DMS79 treated with DMSO at 0.1 percent for 48 hours (cell line): ENCODE measurements at places on chromosomes 4 and X.

DNA sequence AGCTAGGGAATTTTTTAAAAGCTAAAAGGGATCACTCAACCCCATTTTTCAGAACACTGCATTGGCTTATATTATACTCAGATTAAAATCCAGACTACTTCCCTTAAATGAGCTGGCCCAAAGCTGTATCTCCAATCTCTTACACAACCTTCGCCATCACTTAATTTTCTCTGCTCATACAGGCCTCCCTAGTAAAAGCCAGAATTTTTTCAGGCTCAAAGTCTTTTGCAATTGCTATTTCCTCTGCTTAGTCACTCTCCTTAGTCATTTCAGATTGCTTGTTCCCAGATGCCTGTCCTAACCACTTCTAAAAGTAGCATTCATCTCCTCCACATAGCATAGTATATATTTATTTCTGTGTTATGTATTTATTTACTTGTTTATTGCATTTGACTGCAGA lies 1587.9 kb upstream of the ADGRL3 start:
- no peak for DNase-seq

- DNase-seq, result no peak
Observed at GRCh38 chrX:138871739-138872138, 160.2 kb upstream of the FGF13 start.

- no peak for DNase-seq
Observed at GRCh38 chr4:142467088-142467487, 379.0 kb downstream of the INPP4B start.

GRCh38 chr4:55793479-55793878 lies 26.1 kb upstream of the EXOC1L start:
- no peak for DNase-seq

- no peak for DNase-seq
Observed at GRCh38 chr4:139470997-139471665, 17.2 kb downstream of the RAB33B start.

- DNase-seq, result no peak
Observed at GRCh38 chr4:32163125-32163524, 1443.0 kb downstream of the PCDH7 start.
